ENCODE measurements at places on chromosomes 5 and 9. TPM values are rescaled to one million over a fixed set of nuclear protein-coding genes. Genes with fewer than 3 reads are reported as not detected.

The ENTPD8 gene
- not detected for total RNA-seq

The LHFPL2 gene
- 12.4 TPM for total RNA-seq

The SURF1 gene
- 26.6 TPM for total RNA-seq

The WNT8A gene
- not detected for total RNA-seq

The IL33 gene
- total RNA-seq = 17.4 TPM

The NEUROG1 gene
- total RNA-seq = not detected

The TMC1 gene
- total RNA-seq = not detected

The TLE1 gene
- total RNA-seq = 30.2 TPM

The BNC2 gene
- 0.74 TPM for total RNA-seq

The CYLC2 gene
- total RNA-seq = not detected

The CAPSL gene
- total RNA-seq = not detected

The GGTA1 gene
- 0.14 TPM for total RNA-seq

The CCDC127 gene
- 3.6 TPM for total RNA-seq

The KIAA0825 gene
- total RNA-seq = 2.0 TPM

The GPBP1 gene
- total RNA-seq = 29.5 TPM

The CCNJL gene
- total RNA-seq = 9.0 TPM

The ALDOB gene
- total RNA-seq = not detected

The PIGO gene
- 24.5 TPM for total RNA-seq

The SREK1IP1 gene
- 8.0 TPM for total RNA-seq

The PCA3 gene
- not detected for total RNA-seq
